ENCODE measurements at places on chromosomes 7 and 10.
A peak's percentile ranks its signal among the peaks of the same experiment; 100 is the strongest.

DNA sequence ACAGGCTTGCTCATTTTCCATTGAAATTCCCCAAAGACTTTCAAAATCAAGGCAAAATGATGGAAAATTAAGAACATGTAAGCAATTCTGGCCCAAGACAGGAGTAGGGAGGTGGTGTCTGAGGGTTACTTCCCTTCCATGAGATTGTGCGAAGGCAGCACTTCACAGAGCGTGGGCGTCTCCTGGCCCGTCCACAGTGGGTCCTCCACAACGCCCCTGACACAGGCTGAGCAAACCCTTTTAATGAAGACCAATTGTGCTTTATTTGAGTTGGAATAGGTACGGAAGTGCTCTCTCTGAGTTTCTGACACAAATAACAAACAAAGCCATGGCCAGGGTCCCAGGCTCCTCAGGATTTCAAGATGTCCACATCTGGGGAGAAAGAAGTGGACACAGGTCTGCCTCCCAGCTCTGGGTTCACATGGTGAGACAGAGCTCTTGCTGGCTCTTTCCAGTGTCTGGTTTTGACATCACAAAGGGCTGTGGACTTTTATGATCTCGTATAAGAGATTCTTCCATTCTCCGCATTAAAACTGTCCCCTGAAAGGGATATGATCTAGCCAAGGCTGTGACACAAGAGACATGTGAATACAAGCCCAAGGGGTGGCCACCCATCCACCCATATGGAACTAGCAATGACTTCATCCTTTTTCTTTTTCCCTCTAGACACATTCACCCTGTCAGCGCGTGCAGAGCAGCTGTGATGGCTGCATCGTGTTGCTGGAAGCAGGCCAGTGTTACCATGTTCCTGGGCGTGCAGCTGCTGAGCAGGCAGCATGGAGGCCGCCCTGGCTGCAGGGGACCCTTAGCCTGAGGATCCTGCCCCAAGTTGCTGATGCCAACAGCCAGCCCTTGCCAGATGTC, 145.6 kb downstream of the ADAM12 start:
- no peak for DNase-seq

DNA sequence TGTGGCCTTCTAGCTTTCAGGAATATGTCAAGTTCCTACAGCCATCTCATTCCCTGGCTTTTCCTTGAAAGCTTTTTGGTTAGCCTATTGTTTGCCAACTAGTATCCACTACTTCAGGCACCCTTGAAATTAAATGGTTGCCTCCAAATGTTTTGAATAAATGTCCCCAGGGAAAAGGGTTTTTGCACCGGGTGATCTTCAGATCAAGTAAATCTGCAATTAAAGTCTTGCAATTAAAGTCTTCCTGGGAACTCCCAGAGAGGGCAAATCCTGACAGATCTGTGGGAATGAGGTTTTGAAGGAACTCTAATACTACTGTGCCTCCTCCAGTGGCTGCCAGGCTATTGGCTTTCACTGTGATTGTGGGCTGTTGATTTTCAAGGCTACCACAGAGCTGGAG, 17.7 kb upstream of the ZNRF2 start:
- no peak for DNase-seq

GRCh38 chr10:511849-512191, 177.6 kb downstream of the DIP2C start:
- no peak for DNase-seq

DNA sequence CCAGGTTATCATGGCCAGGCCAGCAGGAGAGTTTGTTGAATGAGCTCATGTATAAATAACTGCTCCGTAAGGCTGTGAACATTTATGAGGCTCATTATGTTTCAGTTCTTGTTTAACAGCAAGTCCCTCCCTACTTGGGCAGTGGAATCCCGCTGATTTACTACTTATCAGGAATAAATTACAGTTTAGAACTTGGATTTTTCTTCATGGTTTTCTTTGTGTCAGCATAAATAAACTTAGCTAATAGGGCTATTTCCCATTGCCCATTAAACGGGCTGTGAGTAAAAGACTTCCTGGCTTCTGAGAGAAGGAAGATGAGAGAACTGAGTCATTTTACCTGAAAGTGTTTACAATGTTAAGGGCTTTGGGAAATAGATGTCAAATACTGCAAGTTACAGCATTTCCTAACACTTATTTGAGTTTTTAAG, 701.6 kb upstream of the ANKRD30A start:
- DNase-seq = no peak

- DNase-seq = no peak
Observed at GRCh38 chr7:33076737-33077136, 14.2 kb upstream of the NT5C3A start.

- peak; percentile 23 for DNase-seq
Observed at GRCh38 chr7:142866361-142867096, 11.7 kb downstream of the EPHB6 start.

- DNase-seq = no peak
Observed at GRCh38 chr10:128566361-128566968, 440.2 kb upstream of the MKI67 start.

GRCh38 chr7:46226860-46227259, 305.8 kb upstream of the IGFBP3 start:
- no peak for DNase-seq

- no peak for DNase-seq
Observed at GRCh38 chr7:100974021-100974420, 4.7 kb downstream of the MUC12 start.

GRCh38 chr7:29886827-29887226, 80.5 kb downstream of the WIPF3 start:
- DNase-seq = no peak

GRCh38 chr10:114083040-114083439, 39.4 kb downstream of the ADRB1 start:
- DNase-seq = no peak

- DNase-seq = no peak
Observed at GRCh38 chr10:102175415-102175814, 23.2 kb downstream of the NOLC1 start.

- DNase-seq = no peak
Observed at GRCh38 chr10:91953600-91954160, 30.1 kb downstream of the BTAF1 start.

DNA sequence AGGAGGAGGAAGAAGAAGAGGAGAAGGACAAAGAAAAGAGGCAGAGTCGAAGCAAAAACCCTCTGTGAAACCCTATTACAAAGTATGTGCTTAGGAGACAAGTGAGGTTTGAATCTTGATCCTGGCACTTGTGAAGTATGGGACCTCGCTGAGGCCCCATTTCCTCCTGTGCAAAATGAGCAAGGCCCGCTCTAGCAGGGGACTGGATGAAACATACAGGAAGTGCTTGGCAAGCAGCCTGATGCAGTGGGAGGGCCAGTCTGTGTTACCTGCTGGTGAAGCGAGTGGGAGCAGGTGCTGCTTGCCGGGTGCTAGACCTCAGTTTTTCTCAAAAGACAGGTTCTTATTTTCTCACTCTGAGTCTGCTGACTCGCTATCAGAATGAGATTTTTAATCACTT, 150.4 kb downstream of the JCAD start:
- DNase-seq = no peak
